ENCODE measurements at places on chromosomes 11 and 22.

- DNase-seq, result no peak
Observed at GRCh38 chr11:22830082-22830414, 447 bp upstream of the SVIP start.

- DNase-seq, result no peak
Observed at GRCh38 chr22:29587938-29588699, 7.2 kb upstream of the NIPSNAP1 start.

GRCh38 chr22:30868663-30869385 is 99.8 kb downstream of the MORC2 start:
- DNase-seq, result no peak

- no peak for DNase-seq
Observed at GRCh38 chr11:27420722-27421572, 51.6 kb downstream of the LGR4 start.

GRCh38 chr22:40396882-40397281 is 26.5 kb downstream of the SGSM3 start:
- no peak for DNase-seq

DNA sequence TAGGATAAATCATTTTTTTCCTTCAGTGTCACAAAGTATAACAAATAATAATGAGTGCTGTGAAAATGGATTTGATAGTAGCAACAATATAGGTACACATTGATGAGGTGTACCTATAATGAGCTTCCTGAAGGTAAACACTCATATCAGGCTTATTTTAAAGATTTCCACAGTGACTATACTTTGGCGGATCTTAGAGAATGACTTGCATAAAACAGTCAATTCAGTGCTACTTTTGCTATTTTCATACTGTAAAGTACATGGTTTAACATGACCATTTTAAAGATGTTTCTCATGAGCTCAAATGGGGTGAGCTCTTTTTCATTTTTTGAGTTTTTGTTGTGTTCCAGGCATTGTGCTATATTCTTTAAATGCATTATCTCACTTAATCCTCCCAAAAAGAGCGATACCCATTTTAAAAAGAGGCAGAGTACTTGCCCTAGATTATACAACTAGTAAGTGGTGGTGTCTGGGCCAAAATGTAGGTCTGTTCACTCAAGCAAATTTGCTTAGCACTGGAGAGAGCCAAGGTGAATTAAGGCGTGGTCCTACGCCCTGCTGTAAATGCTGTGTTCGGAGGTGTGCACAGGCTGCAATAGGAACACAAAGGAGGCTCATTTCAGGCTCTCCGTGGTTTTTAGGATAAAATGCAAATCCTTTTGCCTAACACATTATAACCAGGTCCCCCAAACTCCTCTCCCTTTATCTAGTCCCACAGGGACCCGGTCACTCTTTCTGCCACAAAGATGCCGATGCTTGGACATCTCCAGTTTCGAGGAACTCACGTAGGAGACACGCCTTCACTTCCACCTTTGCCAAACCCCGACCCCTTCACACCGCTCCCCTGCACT is 617 bp upstream of the ALKBH3 start:
- DNase-seq, result no peak

GRCh38 chr11:134655189-134655989 is 243.3 kb upstream of the B3GAT1 start:
- DNase-seq, result no peak

GRCh38 chr11:21625982-21626381 is 566.9 kb upstream of the ANO5 start:
- no peak for DNase-seq

- no peak for DNase-seq
Observed at GRCh38 chr11:124150684-124151083, 32.5 kb upstream of the OR10D3 start.

DNA sequence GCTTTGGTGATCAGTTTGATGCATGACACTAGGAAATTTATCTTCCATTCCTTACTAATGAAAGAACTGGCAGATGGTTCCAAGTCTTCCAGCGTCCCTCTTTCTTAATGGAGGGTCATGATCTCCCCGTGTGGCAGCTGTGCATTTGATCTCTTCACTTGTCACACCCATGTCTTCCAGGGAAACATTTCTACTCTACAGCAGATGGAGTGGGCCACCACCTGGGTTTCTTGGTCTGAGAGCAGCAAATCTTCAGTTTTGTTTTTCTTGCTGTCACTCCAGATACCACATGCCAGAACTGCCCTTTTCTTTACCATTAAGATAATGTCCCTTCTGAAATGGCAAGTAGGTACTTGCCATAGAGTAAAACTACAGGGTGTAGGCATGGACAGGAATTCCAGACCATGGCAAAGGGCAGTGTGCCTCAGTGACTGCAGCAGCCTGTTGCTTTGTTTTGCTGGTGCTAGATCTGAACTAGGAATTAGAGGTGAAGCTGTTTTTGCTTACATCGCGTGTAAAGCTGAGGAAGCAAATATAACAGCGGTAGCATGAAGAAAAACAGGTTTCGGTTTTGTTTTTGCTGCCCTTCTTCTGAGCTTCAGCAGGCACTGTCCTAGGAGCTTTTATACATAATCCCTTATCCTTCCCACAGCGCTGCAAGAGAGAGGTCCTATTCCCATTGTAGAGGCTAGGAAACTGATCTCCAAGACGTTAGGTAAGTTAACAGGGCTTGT is 20.7 kb upstream of the C11orf96 start:
- DNase-seq, result no peak

- no peak for DNase-seq
Observed at GRCh38 chr11:61885166-61885778, 6.1 kb downstream of the FADS3 start.

DNA sequence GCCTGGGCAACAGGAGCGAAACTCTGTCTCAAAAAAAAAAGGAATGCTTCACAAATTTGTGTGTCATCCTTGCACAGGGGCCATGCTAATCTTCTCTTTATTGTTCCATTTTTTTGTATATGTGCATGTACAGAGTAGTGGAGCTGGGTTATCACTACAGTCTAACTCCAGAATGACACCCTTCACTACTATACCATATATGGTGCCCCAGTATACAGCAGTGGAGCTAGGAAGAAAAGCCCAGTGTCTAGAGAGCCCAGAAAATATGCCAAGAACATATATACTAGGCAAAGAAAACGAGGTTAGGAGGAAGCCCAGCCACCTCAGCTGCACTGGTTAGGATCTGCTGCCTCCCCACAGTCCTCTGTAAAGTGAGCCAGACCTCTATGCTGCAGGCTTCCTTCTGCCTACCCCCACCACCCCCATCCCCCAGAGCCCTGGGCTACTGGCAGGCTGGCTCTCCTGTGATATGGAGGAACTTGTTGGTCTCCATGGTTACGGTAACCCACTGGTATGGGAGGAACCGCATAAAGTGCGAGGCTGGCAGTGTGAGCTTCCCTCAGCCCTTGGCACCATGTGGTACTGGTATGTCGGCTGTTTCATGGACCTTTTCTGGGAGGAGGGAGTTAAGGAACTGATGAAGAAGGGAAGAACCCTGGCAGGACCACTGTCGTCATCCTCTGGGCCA is 34.3 kb downstream of the RCOR2 start:
- no peak for DNase-seq

DNA sequence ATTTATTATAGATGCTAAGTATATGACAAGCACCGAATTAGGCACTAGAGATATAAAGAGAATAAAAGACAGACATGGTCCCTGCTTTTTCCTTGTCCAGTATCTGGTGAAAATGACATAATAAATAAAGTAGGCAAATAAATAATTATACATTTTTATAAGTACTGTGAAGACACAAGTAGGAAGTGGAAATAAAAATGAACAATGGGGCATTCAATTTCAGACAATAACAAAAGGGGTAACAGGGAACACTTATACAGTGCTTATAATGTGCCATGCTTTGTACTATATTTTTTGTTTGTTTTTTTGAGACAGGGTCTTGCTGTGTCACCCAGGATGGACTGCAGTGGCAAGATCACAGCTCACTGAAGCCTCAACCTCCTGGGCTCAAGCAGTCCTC is 4.3 kb downstream of the KBTBD3 start:
- no peak for DNase-seq

- no peak for DNase-seq
Observed at GRCh38 chr11:7871056-7871455, 60.0 kb downstream of the OR10A6 start.

DNA sequence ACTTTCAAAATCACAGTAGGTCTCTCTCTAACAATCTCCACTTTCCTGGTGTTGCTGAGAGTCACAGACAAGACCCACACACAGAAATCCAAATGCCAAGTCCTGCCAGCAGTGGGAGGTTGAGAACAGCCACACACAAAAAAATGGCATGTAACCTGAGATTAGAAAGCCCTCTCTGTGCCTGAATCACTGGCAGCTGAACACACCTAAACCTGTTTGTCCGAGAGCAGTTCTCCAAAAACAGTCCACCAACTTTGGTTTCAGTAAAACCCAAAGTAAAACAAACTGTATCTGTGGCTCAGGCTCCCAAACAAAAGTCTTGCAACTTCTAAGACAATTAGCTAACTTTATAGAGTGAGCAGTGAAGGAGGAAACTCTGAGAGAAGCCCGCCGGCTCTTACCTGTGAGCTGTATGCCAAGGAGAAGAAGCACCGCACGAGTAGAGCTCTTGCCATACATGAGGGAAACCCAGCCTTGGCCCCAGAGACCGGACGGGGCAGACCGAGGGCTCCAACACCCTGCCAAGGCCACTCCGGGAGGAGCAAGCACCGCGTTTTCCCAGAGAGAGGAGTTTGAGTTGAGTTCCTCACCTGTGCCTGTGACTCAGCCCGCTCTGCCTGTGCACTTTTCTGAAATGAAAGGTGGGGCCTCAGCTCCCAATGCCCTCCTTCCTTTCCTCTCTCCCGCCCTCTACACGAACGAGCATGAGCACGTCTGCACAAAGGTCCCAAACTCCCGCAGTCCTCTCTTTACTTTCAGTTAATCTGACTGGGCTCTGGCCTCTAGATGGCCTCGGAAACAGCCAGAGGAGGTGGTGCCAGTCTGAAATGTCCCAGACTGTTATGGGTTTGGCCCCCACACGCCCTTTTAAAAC is at the start of gene MPZL2:
MPZL2 (minus strand) TSS at position 603 of the 874 bp plus-strand sequence; CDS start at position 459, 144 bp downstream.
- no peak for DNase-seq
